ENCODE measurements at places on chromosomes 1 and 21. TPM values are rescaled to one million over a fixed set of nuclear protein-coding genes. Genes with fewer than 3 reads are reported as not detected.

GRCh38 chr1:59635097-59635496 lies 179.7 kb upstream of the HOOK1 start:
- no peak for ATAC-seq

- ATAC-seq, result peak; percentile 26
Observed at GRCh38 chr1:171740987-171741871, 636 bp downstream of the VAMP4 start.

DNA sequence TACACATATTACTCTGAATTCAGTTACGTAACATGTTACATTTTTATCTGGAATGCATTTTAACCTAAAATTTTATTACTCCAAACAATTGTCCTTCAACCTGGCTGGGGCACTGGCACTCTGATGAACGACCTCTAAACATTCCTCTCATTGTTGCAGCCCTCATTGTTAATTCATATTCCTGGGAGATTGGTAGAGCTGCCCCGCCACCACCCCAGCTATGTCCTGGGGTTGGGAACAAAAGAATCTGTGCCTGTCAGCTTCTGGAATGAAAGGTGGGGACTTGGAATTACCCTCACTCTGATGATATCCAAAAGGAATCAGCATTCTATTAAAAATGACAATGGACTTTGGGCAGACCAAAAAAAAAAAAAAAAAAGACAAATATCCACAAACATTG lies 38.0 kb upstream of the DESI2 start:
- ATAC-seq, result no peak

- ATAC-seq, result no peak
Observed at GRCh38 chr1:154097873-154098272, 57.0 kb downstream of the NUP210L start.

Gene PPP1R12B
- total RNA-seq, result 747 TPM

Gene PLA2G2A
- 93.4 TPM for total RNA-seq

Gene CYP4Z1
- 1.2 TPM for total RNA-seq

Gene A3GALT2
- total RNA-seq, result not detected
